NCI-H446 treated with DMSO at 0.1 percent for 48 hours (cell line): ENCODE measurements at places on chromosomes 4 and X.
A peak's percentile ranks its signal among the peaks of the same experiment; 100 is the strongest.

DNA sequence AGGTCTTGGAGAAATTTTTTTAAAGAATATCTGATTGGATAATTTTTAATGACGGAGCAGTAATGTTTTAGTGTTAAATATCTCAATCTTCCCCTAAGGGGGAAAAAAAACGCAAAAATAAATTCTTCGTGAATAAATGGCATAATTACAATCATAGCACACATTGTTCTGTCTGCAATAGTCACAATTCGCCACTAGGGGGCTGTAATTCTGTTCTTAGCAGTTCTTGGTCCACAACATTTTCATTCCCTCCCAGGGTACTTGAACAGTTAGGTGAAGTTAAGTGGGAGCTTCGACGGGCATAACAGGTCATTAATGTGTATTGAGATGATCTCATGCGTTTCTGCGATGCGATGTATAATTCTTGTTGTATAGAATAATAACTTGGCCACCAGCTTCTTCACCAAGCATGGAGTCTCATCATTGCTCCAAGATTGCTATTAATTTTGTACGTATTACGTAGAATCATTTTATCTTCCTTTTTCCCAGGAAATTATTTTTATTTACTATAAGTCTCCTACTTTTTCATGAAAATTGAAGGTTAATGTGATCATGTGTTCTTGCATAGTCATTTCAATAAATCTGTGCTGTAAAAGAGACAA is 27.2 kb downstream of the HTR2C start:
- no peak for DNase-seq

DNA sequence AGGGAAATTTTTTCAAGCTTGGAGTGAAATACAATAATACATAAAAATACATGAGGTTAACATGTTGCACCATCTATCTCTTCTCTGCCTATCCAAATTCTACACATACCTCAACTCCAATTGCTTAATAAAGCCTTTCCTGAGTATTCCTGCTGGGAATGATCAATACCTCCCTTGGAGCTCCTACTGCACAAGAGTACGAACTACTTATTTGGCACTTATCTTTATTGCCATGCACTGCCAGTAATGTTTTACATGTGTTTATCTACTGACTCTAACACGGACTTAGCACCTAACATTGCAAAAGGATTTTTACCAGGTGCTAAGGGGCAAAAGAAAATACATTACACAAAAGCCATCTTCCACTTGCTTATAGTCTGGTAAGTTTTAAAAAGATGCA is 80.2 kb downstream of the ADGRA3 start:
- DNase-seq = no peak

DNA sequence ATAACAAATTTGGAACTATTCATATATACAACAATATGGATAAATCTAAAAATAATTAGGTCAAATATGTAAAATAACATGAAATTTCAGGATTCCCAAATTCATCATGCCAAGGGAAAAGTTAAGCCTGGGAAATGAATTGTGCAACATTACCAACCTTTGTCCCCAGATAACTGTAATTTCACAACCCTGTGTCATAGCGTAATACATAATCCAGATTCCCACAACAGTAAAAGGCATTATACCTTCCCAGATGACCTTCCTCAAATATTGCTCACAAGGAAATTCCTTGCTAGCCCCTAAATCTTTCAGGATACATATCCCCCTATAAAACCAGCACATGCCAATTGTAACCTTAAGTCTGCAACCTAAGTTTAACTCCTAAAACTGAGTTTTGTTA is 32.9 kb upstream of the RAB40A start:
- DNase-seq = no peak

DNA sequence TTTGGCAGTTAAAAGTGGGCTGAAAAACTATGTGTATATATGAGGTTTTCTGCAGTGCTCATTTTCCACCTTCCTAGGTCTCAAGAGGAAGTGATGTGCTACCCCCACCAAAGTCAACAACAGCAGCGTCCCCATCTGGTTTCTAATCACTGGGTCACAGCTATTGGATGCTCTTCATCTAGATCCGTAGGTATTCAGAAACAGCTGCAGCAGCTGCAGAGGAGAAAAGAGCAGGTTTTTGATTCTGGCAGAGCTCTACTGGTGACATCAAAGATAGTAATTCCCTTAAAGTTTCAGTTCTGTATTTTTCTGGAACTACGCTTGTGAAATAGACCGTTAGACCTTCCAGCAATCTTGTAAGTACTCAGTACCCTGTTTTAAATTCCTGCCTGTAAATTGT is 5.8 kb upstream of the GUCY2F start:
- DNase-seq = no peak

DNA sequence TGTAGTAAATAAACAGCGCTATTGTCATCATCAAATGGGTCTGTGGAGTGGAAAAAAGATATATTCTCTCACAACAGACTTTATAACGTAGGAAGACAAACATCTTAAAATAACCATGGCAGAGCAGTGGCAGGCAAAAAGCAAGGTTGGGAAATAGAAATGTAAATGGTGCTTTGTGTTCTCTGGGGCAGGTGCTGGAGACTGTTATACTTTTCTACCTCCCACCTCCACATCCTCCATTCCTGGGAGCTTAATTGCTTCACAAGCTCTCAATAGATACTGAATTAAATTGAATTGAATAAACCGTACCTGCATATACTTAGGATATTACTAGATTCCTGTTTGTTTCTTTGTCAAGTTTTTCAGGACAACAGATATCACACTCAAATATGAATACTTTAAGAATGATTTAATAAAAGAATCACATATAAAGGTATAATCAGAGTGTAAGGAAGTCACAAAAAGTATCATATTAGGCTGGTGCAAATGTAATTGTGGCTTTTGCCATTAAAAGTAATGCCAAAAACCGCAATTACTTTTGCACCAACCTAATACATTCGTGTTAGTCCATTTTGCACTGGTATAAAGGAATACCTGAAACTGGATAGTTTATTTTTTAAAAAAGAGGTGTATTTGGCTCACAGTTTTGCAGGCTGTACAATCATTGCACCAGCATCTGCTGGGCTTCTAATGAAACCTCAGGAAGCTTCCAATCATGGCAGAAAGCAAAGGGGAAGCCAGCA is 367.3 kb downstream of the GRIA2 start:
- no peak for DNase-seq

- DNase-seq = no peak
Measured at GRCh38 chrX:135295238-135295943, 13.9 kb upstream of the ETDC start.

DNA sequence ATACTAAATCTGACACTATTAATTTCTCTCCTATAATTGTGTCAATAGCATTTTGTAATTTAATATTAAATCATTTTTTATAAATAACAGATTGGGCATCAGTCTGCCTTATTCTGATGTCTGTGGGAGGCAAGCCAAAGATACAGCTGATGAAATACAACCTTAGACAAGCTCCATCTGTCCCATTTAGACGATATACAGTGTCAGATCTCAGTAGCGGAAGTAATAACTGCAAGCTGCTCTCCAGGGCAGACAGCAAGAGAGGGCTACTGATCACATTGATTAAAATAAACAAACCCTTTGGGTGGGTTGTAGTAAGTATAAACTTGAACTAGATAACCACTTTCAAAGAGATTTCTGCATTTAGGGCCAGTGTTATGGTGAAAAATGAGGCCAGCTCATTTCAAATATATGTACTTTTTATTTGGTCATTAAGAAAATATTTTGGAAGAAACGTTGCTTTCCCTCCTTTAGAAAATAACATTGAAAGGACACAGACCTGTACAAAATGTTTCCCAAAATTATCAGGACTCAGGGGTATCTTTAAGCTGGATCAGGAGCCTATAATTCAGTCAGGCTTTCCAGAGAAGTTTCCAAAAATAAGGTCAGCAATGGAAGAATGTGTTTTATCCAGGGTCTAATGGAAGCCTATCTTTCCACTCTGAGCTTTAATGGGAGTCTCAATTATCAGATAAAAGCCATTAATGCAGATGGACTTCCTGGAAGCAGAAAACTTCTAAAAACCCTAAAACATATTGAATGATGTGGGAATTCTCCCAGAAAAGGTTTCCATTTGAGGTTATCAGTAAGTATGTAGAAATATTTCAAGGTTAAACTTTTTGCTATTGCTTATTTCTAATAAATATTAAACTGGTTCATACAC is 1028.8 kb upstream of the IGFBP7 start:
- peak; percentile 62 for DNase-seq

DNA sequence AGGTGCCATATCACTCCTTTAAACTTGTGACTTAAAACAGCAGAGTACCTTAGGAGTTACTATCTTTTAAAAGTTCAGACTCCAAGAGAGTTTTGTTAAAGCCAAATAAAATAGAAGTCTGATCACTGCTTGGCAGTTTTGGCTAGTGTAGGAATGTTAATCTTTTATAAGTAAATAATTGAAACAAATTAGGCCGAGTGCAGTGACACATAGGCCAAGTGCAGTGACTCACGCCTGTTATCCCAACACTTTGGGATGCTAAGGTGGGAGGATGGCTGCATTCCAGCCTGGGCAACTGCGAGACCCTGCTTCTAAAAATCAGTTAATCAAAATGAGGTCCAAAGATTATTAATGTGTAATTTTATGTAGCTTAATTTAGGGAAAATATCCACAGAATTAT is 37.2 kb downstream of the WDR44 start:
- no peak for DNase-seq

DNA sequence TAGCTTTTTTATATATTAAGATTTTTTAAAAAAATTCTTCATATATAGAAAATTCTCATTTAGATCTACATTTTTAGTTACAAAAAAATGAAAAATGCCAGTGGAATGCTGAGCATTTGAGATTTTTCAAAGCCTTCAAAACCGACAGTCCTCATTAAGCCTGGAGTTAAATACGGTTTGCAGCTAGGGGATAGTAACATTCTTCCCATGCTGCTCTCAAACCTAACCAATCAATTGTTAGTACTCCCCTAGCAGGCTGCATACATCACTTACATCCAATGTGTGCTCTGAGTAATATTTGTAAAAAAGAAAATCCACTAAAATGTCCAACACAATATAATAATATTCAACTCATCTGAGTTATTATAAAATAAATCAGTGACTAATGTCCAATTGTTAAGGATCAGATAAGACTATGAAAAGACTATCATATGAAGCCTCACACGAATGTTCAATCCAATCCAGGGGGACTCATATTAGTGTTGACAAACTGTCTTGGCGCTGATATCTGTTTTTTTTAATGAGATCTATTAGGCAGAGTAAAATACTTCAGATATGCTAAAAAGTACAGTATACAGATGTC is 227.6 kb upstream of the MAB21L2 start:
- DNase-seq = no peak
